NCI-H187 treated with DMSO at 0.1 percent for 48 hours (cell line): ENCODE measurements at places on chromosomes 11 and 22.

GRCh38 chr11:103091064-103091800 lies 728 bp downstream of the DCUN1D5 start:
- DNase-seq = no peak

DNA sequence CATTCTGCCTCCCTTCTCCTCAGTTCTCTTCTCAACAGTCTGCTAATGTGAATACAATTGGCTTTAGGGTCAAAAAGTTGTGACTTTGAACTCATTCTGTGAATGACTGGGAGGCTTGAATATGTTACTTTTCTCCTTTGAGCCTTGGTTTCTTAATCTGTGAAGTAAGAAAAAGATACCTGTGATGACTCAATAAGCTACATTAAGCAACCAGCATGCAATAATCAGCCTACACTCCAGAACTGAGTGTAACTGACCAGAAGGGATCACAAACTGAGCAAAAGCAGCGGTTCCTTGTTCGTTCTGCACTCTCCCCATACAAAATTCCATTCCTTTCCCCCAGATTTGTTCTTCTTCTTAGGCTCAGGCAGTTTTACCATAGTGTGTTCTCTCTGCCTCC lies 23.4 kb downstream of the ZNF202 start:
- no peak for DNase-seq

DNA sequence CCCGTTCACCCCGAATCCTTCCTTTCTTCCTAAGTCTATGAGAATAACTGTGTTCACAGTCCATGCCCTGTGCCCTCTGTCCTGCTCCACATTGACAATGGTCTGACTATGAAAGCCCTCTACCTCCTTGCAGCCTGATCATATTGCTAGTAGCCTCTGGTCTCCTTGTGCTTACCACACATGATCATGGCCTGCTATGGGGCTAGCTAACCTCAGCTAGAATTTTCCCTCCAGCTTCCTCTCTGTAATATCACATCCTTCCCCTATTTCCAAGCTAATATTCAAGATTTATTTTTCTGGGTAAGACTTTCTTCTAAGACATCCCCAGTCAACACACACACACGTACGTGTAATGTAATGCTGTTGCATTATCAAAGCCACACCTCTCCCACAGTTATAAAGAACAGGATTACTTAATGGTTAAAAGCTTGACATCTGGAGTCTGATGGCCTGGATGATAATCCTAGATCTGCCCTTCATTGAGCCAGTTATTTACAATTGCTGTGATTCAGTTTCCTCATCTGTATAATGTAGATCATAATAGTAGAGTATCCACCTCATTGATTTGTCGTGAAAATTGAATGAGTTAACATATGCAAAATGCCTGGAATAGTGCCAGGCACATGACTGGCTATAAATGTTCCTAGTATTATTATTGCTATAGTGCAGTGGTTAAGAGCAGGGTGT lies 214.4 kb upstream of the BLID start:
- no peak for DNase-seq

DNA sequence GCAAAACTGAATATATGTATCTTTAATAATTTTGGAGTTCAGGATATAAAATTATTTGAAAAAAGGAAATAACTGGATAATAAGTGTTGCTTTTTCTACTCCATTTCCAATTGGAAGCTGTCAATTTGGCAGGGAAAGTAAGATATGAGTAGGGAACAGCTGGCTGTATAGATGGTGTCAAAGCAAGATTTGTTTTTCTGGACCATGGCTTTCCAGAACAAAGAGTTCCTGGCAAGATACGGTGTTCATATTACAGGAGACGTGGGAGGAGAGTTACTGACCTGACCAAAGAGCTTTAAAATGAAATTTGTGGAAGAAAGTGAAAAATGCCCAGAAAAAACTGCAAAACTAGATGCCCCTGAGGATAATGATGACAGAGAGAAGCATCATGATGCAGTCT lies 442.7 kb upstream of the KIRREL3 start:
- DNase-seq = no peak

DNA sequence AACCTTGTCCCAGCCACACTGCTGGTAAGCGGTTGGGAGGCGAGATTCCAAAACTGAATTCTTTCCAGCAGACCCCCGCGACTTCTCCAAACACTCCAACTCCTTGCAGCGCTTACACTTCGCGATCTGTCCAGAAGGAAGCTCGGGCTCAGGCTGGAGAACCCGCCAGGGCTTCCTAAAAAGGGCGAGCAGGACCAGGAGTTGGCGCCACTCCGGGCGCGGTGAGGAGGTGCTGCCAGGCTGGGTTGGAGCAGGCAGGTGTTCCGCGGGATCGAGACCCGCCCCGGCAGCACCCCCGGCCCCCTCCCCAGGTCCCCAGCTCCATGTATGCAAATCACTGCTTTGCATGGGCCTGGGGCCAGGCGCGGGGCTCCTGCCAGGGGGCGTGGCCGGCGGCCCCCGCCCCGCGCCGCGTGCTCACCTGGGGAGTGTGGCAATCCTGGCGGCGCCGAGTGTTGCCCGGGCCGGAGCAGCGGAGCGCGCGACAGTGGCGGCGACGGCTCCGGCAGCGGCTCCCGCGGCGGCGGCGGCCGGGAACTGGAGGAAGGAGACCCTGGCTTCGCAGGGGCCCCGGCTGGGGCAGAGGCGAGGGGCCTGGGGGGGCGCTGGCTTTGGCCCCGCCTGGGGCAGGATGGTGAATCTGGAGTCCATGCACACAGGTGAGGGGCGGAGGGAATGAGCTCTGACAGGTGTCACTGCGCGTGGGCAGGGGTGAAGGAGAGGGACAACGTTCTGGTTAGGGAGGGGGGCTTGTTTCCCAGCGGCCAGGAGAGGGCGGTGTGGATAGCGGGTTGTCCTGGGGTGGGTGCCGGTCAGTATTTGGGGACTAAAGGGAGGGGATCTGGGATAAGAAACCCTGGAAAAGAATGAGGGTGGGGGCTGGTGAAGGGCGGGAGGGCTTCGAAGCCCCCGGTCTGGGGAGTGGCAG lies at the start of gene POU2F3:
Gene POU2F3, plus strand, starts transcription at position 428 of the 928 bp plus-strand sequence. Its CDS starts 204 bp downstream, at position 632.
- no peak for DNase-seq

GRCh38 chr11:72001285-72001684 lies 2.6 kb downstream of the IL18BP start:
- no peak for DNase-seq

GRCh38 chr11:61076506-61077304 lies 25.6 kb upstream of the CD5 start:
- DNase-seq = no peak

- no peak for DNase-seq
These were observed 31.5 kb downstream of the CYP2R1 start for GRCh38 chr11:14860511-14860910.

DNA sequence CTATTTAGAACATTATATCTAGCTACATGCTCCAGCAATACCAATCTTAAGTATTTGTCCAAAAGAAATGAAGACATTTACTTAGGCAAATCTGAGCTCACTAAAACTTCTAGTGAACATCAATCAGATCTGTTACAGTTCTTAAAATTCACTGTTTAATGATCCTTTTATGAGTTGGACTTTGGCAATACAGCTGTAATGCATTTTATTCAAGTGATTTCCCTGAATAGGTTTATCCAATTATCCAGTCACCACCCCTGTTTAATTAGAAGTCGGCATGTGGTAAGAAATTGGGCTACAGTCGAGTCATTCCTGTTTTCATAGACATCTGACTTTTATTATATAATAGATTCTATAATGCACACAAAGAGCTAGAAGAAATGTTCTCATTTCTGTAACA lies 1029.0 kb upstream of the TENM4 start:
- no peak for DNase-seq

- DNase-seq = no peak
These were observed 144.7 kb downstream of the TTC17 start for GRCh38 chr11:43503417-43503816.
